ENCODE measurements at places on chromosomes 7 and 10.
A peak's percentile ranks its signal among the peaks of the same experiment; 100 is the strongest.

DNA sequence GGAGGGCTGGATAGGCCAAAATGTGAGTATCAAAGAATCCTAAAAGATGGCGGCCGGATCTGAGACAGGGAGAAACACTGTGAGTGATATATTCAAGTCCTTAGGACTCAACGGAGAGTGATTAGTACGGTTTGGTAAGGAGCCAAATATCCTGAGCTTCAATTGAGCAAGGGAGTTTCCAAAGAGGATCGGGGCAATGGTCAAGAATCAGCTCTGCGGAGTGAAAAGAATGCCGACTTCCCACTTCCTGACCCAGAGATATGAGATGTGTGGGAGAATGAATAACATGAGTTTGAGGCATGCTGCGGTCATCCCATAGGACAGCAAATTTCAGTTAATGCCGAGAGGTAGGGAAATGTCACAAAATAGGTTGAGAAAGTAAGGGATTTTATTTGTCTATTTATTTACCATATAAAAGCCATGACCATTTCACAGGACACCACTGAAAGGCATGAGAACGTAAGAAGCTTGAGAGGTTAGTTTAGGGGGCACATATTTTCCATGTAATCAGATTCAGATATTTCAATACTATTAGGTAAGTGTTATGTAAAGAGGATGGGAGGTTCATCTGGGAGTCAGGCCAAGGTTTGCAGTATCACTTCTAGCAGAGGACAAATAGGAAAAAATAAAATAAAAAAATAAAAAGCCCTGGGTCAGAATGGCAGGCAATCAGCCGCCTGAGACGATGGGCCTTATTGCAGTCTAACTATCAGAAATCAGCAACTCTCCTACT, 165.6 kb downstream of the HGF start:
- DNase-seq: no peak

- no peak for DNase-seq
These were observed 71.5 kb upstream of the FAM13C start for GRCh38 chr10:59433720-59434428.

- peak; percentile 66 for DNase-seq
These were observed 1.8 kb downstream of the TSC22D4 start for GRCh38 chr7:100476903-100477870.

DNA sequence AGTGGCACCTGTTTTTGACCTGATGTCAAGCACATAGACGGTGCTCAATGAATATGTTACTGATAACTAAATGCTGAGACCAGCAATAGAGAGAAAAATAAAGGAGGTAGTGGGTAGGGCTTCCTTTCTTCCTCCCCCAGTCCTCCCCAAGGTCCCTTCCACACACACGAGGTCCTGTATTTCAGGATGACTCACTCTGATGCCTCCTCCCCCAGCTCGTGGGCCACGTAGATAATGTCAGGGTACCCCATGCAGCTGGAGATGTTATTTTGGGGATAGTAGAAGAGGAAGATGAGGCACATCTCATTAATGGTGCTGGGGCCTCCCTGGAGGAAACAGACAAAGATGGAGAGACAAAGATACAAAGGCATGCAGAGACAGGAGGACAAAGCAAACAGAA, 17.3 kb downstream of the PRSS58 start:
- DNase-seq: no peak

DNA sequence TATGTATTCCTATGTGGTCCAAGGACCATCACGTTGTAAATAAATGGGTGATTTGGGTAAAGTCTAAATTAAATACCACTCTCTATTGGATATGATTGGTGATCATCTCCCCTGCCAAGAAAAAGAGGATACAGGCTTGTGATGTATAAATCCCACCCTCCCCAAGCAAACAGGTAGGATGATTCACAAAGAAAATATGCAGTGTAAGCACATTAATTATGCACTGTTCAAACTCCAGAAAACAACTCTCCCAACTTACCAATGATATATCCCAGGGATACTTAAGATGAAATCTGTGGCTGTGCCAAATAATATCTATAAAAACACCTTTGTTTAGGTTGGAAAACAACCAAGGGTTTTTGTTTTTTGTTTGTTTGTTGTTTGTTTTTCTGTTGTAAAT, 795.9 kb downstream of the XPNPEP1 start:
- DNase-seq: no peak

DNA sequence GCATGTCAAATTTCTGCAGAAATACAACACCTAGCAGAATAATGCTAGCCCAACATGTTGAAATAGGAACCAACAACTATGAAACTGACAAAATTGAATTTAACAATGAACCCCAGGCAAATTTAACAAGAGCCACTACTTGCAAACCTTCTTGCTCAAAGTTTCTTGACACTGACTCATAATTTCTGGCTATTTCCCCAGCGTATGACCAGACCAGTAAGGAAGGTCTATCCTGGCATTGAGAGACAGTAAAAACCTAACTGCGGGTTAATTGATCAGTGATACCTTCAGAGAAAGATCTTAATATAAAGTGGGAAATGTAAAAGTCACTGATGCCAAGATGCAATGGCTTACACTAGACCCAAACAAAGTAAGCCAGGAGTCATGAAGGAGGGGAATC, 510.1 kb downstream of the ARL4A start:
- no peak for DNase-seq

DNA sequence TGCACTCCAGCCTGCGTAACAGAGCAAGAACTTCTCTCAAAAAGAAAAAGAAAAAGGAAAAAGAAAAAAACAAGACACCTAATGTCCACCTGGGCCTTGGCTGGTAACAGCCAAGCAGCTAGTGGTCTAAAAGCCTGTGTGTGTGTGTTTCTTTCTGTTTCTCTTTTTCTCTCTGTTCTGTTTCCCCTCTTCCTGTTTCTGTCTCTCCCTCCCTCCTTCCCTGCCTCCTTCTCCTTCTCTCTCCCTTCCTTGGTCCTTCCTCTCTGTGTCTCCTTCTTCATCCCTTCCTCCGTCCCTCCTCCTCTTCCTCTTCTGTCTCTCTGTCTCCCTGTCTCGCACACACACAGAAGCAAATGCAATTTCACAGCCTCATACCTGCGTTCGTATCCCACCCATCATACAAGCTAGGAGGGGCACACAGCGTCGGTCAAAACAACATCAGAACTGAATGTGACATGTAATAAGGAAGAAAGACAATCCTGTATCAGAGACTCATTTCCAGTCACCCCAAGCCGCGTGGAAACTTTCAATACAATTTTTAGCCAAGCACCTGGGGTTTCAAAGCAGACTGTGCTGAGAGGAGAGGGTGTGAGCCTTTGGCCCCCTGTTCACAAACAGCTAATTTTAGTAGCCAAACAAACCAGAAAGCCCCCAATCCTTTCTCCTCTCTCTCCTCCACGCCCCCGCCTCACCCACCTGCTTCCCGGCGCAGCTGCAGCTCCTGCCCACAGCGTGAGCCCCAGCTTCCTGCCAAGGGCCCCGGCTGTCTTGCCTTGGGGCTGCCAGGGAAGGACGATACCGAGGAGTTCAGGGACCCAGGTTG, 50.2 kb upstream of the GNA12 start:
- DNase-seq: peak; percentile 79

DNA sequence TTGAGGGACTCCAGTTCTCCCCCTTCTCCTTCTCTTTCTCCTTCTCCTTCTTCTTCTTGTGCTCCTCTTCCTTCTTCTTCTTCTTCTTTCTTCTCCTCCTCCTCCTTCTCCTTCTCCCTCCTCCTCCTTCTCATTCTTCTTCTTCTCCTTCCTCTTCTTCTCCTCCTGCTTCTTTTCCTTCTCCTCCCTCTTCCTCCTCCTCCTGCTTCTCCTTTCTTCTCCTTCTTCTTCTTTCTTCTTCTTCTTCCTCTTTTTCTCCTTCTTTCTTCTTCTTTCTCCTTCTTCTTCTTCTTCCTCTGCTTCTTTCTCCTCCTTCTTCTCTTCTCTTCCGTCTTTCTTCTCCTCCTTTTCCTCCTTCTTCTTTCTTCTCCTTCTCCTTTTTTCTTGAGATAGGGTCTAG, 25.6 kb upstream of the LIMK1 start:
- DNase-seq: no peak

- DNase-seq: no peak
These were observed 494.0 kb upstream of the POT1 start for GRCh38 chr7:125423458-125424155.

DNA sequence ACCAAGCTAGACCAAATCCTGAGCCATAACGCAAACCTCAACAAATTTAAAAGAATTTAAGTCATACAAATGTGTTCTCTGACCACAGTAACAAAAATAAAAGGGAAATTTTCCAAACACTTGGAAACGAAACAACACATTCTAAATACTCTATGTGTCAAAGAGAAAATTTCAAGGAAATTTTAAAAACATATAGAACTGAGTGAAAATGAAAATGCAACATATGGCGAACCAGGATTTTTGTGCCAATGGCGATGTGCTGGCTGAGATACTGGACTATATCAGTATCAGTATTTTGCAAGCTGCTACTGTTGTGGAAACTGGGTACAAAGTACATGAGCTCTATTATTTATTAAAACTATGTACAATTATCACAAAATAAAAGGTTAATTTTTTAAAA, 34.1 kb downstream of the KNDC1 start:
- DNase-seq: no peak

DNA sequence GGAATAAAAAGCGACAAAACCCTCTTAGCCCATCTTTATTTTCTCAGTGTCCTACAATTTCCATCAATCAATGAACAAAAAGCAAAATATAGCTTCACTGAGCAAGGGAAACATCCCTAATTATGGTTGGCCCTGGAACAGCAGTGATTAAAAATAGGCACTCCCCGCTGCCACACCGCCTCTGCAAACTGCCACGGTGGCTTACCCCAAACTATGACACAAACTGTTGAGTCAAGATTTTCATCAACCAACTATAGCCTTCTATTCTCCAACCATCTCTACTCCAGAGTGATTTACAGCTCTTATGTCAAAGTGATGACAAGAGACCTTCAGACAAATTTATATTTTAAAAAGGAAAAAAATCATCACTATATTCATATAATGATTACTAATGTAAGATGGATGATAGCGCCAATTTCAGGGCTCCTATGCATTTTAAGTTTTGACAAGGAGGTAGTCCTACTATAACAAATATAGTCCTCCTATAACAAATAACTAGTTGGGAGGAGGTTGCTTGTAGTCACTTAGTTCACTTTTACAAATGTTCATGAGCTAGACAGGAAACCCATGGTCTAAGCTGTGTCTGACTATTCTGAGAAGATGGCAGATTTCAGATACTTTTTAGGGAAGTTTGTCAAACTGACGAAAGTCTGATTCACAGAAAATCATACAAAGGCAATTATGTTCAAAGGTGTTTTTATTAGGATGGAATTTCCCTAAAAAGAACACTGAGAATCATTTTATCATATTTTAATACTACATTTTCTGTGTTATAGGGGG, 26.3 kb downstream of the DENND11 start:
- DNase-seq: no peak

GRCh38 chr10:132113766-132114365, 48.1 kb downstream of the JAKMIP3 start:
- DNase-seq: no peak

GRCh38 chr10:119412244-119413092, 130.1 kb downstream of the RGS10 start:
- DNase-seq: no peak

- DNase-seq: no peak
These were observed 68.6 kb downstream of the PDIA4 start for GRCh38 chr7:148959726-148960125.

DNA sequence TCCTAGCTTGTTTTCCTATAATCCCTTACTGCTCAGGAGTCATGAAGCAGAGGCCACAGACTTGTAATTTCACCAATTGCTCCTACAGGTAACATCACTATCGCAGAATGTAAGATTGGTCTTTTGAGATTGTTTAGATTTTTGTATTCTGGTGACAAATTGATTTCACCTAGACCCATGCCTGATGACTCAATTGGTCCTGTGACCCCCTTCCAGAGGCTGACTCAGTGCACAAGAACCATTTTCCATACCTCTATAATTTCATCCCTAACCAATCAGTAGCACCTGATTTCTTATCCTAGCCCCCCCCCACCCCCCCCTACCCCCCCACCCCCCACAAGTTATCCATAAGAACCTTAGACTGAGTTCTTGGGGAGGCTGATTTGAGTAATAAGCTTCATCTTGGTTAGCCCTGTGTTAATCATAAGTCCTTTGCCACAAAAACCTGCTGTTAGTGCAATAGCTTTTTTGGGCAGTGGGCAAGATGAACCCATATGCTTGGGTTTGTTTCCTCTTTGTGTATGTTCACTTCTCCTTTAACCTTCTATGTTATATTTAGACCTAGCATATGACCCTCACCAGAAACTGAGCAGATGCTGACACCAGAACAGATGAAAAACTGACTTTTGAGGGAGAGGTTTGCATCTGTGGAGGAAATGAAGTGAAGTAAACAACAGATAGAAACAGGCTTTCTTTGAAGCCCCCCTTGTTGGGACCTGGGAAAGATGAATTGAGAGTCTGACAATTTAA, 187.1 kb downstream of the KIF20B start:
- DNase-seq: no peak

Measured in activated T-cell treated with anti-CD3 and anti-CD28 coated beads, Interleukin-2, amount 50 U/mL, for 24 hours (primary cell).